Left renal cortex interstitium (tissue), 4 donors: ENCODE measurements at places on chromosomes 4 and X.

DNA sequence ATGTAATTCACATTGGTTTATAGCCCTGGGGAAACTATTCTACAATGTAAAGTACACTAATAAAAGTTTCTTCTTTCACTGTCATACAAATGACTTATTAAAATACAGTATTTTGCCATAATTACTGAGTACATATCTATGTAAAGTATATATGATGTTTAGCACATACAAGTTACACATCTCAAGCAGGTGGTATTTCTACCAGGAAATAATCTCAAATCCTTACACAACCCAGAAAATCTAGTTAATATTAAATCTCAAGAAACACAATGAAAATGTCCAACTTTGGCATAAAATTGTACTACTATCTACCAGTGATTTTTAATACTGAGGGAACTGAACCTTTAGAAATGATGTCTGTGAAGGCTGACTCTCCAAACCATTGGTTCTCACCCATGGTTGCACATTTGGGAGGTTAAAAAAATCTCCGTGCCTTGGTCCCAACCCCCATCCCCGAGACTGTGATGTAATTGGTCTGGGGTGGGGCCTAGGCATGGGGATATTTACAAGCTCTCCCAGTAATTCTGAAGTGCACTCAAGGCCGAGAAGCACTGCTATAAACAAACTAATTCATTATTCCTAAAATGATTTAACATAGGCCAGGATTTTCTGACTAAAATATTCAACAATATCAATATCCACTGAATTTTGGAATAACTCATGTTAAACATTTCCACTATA, 27.6 kb downstream of the MAP3K15 start:
- DNase-seq: no peak

DNA sequence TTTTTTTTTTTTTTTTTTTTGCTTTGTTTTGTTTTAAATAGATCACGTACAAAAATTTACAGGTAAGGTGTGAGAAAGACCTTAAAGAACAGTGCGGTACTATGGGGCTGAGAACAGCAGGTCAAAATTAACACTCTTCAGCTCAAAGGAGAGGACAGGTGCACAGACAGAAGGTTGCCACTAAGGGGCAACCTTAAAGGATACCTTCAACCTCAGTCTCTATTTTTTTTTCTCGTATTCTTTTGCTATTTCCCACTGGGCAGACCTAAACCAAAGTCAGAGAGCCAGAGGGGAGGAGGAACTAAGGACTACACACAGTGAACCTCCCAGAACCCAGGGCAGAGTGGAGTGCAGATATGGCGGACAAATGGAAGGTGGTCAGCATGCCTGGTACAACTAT, 1984.3 kb upstream of the IGFBP7 start:
- DNase-seq: no peak

DNA sequence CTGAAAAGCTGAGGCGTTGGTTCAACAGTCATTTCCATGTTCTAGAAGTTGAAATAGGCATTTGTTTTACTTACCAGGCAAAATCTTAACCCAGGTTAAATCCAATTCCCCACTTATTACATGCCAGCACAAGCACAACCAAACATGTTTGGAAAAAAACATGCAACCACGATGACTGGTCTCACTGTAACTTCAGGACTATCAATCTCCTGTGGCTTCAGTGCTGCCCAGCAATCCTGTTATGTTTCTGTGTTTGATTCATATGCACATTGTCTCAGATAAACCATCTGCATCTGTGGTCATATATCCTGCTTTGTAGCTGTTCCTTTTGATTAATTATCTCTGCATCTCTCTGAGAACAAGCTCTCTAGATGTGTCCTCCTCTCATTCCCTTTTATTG, 28.3 kb downstream of the PRDM8 start:
- no peak for DNase-seq

DNA sequence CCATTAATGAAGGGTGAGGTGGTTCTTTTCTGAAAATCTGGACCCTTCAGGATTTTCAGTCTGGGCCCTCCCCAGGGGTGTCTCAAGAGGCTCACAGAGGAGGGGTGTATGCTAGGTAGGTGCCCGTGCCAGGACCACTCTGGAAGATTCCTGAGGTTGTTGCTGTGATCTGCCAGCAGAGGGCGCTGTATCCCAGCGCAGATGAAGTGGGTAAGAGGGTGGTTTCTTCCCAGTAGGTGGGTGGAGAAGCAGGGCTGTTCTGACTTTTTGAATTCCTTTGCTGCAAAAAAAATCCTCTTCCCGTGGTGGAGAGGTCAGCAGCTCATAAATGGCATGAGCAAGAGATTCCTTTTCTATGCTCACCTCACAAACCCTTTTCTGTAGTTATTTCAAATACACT, 51.1 kb downstream of the SCML1 start:
- DNase-seq: no peak

DNA sequence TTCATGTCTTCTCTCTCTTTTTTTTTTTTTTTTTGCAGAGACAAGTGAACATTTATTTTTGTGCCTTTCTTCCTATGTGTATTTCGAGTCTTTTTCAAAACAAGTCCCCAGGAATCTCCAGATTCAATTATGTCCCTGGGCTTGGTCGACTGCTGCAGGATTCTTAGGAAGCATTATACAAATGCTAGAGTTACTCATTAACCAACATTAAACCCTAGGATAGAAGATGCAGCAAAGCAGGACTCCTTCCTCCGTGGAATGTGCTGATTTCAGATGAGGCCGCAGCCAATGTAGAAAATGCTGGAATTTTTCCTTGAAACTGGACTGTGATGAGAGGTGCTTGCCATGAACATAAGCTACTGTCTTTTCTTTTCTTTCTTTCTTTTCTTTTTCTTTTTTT, 3.4 kb downstream of the ZNF81 start:
- DNase-seq: no peak

DNA sequence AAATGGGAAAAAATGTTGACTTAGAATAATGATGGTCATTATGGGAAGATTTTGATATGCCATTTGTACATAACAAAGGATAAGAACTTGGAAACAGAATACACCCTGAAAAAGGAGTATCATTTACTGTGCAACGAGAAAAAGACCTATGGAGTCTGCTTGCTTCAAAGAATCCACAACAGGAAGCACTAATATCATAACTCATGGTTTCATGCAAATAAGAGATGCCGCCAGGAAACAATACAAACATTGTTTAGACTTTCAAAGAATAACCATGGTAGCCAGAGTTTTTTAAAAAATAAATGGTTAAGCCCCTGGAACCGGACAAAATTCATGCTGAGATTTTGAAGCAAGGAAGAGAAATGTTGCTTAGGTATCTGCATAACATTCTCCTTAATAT, 139.9 kb upstream of the ETNPPL start:
- DNase-seq: no peak

DNA sequence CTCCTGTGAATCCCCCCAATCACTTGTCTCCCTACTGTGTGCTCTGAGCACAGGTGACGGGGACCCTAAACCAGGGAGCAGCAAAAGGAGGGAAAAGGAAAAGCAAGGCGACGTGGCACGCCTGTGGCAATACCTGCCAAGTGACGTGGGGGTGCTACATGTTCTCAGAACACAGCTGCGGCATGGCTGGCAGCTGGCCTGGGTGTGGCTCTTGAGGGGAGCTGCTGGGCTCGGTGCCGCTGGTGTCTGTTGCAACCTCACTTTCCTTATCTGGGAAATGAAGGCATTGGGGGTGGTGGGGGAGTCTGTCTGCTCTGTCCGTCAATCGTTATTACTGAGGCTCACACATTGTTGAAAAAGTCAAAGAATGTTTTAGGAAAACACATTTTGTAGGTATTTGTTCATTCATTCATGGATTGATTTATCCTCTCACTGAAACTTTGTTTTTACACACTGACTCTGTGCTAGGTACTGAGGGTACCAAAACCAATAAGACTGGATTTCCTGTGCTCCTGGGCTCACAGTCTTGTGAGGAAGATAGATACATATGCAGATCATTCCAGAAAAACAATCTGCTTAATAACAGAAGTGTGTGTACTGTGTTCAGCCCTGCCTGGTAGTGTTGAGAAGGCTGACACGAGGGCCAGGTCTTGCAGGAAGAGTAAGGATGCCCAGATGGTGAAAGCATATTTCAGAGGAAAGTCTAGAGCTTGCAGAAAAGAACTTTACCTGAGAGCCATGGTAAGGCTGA, 217.6 kb downstream of the PTTG2 start:
- DNase-seq: no peak

DNA sequence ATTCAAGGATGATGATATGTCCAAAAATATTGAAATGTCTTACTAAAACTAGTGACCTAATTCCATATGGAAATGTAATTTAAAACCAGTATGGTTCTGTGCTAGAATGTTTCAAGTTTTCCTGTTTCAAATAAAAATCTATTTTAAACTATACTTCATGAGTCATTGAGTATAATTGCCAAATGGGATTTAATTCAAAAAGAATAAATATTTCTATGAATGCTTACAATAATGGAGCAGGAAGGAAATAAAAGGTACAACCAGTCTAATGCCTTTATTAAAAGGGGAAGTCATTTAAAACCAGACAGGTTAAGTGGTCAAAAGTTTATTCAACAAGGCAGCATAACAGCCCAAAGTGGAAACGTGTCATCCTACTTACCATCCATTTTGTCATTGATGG, 2347.1 kb downstream of the PCDH7 start:
- no peak for DNase-seq

DNA sequence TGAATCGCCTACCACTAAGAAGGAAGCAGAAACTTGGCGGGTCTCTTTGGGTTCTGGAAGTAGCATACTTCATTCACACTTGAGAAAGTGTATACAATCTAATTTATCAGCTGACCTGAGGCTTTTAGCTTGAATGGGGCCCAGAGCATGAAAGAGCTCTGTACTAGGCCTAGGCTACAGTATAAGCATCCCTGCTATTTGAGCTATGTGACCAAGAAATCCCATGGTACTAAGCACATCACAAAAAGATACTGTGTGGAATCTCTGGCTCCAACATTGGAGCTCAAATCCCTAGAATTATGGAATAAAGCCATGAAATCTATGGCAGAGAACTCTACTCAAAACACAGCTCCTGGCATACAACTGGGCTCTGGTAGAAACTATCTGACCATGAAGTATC, 43.9 kb upstream of the CCDC149 start:
- no peak for DNase-seq

DNA sequence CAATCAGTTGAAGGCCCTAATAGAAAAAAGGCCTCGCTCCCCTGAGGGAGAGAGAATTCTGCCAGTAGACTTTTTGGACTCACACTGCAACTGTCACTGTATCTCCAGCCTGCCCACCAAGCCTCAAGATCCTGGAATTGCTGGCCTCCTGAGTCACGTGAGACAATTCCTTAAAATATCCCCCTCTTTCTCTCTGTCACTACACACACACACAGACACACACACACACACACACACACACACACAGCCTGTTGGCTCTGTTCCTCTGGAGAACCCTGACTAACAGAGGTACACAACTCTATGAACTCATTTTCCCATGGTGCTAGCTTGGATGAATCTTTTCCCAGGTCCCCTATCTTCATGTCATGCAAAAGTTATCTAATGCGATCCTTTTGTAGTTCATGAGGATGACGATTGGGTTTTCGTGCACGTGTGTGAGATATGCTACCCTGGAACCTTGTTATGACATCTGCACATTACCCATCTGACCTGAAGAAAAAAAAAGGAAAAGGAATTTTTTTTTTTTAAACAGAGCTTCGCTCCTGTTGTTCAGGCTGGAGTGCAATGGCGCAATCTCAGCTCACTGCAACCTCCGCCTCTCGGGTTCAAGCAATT, 13.7 kb downstream of the CLRN2 start:
- DNase-seq: no peak

DNA sequence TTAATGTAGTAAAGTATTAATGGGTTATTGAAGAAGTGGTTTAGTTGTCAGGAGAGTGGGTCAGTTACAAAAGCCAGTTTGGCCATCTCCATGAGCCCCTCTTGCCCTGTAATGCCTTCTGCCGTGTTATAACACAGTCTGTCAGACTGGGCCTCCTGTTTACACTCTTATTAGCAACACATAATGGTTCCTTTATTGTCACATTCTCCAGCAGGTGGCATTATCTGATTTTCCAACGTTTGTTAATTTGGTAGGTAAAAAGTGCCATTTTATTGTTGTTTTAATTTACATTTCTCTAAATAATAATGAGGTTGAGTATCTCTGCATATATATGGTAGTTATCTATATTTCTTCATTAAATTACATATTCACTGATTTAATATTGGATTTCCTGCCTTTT, 560.8 kb downstream of the FGF13 start:
- DNase-seq: no peak

DNA sequence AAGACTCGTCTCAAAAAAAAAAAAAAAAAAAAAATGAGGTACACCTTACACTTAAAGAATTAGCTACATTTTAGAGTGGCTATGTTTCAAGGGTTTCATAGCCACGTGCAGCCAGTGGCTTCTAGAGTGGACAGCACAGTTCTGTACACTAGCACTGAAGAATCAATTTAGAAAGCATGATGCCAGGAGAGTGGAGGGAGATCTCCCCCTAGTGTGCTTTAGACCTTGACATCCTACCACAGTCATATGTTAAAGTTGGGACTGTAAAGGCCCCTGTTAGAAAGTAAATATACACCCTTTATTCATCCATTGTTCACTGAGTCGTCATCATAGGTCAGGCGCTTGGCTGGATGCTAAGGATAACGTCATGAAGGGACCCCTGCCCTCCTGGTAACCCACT, 179.4 kb downstream of the QDPR start:
- DNase-seq: no peak

DNA sequence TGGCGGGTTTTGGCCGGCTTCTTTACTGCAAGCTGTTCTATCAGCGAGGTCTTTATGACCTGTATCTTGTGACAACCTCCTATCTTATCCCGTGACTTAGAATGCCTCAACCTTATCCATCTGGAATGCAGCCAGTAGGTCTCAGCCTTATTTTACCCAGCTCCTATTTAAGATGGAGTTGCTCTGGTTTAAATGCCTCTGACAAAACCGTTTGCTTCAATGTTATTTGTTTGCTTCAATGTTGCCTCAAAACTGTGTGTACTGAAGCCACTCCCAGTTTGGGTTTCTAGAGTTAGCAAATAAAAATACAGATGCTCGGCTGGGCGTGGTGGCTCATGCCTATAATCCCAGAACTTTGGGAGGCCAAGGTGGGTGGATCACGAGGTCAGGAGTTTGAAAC, 51.6 kb downstream of the ZNF518B start:
- DNase-seq: no peak

GRCh38 chr4:186699881-186700397, 23.7 kb downstream of the FAT1 start:
- DNase-seq: no peak

GRCh38 chrX:11566173-11566572, 99.5 kb downstream of the ARHGAP6 start:
- no peak for DNase-seq

DNA sequence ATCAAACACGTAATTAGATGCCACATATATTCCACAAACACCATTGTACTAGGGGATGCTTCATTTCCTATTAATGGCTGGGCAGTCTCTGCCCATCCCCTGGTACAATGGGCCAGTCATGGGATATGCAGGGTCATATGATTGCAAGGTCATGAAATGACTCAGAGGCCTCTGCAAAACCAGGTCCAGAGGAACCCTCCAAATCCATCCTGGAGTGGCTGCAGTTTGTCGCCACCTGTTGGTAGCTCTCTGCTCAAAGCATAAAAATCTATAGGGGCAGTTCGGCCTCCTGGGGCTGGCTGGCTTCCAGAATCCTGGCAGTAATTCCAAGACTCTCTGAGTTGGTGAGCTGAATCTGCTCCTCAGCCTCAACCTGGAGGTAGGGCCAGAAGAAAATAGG, 22.9 kb upstream of the PUDP start:
- DNase-seq: no peak

- DNase-seq: no peak
Observed at GRCh38 chrX:65392284-65392683, 142.3 kb downstream of the LAS1L start.

- DNase-seq: no peak
Observed at GRCh38 chr4:26208237-26208994, 112.4 kb upstream of the RBPJ start.
